ENCODE measurements at places on chromosomes 3 and 15.

DNA sequence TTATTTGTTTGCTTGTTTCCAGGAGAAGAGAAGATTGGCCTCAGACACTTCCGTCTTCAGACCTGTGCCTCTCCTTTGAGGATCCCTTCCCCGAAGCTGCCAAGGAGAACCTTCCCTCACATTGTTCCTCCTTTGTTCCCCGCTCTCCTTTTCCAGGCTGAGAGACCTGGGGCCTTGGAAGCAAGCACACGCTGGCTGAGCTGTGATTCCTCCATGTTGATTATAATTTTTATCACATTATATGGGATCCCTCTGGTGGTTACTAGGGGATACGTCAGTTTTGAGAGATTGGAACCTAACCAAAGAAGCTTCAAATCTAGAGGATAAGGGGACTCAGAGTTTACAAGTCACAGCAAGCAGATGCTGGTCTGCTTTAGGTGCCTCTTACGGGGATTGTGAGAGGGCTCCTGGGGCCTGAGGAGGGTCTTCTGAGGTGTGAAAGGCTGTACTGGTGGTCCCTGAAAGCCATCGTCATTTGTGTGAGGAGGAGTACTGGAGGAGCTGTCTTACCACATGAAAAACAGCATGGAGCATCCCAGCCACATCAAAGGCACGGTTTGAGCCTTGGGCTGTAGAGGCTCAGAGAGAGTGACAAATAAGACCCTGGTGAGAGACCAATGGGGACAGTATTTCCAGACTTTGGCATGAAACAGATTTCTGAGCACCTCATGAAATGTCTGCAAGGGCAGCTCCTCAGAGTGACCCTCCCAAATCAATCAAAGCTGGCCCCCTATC, 760.1 kb upstream of the CFAP20DC start:
- DNase-seq = no peak

DNA sequence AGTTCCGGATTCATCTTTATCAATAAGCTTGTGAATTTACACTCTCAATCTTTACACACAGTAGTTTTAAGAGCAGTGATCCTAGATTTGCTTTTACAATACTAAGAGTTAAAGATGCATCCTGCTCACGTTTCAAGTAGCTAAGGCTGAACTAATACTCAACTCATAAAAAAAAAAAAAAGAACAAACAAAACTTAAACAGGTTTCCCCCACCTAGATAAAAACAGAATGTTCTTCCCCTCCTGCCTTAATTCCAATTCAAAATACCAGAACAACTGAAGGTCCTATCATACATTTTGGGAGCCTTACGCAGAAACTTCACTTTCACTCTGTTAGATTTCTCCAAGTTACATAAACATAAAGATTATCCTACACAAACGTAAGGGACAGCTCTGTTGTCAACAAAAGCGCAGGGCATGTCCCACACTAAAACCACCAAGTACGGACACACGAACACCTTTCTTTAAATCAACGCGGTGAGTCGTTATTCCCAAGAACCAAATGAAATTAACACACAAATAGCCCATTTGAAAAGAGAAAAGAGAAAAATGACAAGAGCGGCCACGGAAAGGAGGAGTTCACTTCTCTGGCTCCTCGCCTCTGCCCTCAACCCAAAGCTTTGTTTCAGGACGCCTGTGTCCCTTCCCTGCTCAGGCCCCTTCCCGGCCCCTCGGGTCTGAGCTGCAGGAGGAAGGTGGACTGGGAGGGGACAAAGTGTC, 941 bp downstream of the CBLB start:
- DNase-seq = no peak

DNA sequence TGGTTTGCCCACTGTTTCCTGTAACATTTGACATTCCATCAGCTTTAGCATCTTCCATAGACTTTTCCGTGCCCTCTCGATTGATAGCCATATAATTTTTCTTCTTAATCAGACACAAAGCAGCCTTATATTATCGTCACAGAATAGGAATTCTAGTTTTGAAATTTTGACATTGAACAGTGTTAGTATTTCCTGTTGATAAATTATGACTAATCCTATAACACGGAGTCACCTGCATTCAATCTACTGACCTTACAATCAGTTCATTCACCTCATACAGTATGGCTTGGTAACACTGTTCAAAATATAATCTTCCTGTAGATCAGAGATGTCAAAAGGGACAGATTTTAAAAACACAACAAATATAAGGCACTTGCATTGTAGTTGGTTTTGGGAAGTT, 423.7 kb downstream of the C3orf38 start:
- DNase-seq = no peak

GRCh38 chr3:36904641-36905040, 40.2 kb downstream of the TRANK1 start:
- DNase-seq = no peak

DNA sequence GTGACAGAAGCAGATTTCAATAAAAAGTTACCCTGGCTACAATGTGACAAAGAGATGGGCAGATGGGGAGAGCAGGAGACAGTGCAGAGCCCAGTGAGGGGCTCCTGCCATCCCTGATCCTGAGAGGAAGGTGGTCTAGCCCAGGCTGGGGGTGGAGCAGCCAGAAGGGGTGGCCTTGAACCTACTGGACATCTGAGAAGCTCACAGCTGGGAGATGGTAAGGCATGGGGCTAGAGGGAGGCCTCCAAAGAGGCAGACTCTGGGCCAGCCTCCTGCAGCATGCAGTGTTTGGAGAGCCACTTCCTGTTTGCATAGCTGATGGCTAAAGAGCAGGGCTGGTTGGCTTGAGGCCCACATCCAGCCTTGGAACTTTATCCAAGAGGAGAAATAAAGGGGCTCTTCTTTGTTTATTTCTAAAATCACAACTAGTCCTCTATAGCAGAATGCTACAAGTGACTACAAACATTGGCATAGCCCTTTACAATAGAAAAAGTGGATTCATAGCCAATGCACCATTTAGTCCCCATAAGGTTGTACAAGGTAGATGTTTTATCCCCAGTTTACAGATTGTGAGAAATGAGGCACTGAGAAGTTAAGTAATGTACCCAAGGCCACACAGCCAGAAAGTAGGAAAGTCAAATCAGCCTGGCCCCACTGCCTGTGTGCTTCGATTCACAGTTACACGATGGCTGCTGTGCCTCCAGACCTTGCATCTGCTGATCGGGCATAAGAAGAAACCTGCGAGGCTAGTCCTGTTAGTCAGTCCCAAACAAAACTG, 4.6 kb downstream of the EFCC1 start:
- no peak for DNase-seq

All from thymus (tissue), 14 donors.